SJSA1 (cell line): ENCODE measurements at places on chromosomes 16 and 17.

DNA sequence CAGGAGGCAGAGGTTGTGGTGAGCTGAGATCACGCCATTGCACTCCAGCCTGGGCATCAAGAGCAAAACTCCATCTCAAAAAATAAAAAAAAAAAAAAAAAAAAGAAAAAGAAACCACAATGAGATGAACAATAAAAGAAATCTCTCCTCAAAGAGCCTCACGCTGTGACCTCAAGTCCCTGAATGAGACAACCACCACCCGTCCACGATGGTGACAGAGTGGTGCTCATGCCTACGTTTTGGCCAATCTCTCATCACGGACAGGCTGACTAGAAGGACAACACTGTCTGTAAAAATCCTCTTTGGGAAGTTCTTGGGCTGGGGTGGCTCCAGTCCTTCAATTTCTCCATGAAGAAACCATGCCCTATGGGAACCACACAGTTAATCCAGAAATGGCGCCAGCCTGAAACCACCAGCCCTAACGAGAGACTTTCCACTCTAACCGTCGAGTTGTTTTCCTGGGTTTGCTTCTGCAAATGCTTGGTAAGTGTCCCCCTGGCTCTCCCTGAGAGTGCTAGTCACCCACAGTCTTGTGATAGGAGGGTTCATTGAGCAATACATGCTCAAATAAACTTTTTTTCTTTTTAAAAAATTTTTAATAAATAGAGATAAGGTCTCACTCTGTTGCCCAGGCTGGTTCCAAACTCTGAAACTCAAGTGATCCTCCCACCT lies 15.0 kb upstream of the PRSS27 start:
- H3K4me3 ChIP-seq, result no peak overlapping the region
- H3K27ac ChIP-seq, result no peak overlapping the region

DNA sequence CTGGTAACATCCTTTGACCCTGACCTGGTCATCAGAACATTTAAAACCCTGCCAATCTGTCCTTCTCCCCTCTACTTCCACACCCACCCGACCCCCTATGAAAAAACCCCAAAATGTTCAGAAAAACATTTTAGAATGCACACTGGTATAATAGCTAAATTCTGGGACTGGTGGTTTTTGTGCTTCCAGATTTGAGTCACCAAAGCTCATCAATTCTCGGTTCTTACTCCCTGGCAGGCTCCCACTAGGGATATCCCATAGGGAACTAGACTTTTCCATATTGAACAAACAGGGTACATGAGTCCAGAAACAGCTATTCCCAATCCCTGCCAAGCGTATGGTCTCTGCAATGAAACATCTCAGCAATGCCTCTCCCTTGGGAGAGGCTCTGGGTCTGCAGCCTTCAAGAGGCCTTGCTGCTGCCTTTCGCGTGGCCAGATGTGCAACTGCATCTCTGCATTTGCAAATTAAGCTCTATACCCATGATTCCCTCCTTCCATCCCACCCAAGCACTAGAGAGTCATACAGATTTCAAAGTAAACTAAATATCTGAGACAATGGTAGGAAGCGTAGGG lies 67.7 kb downstream of the SMG6 start:
- H3K36me3 ChIP-seq, result peaks cover 7% of the 10 kb centered on the region
- H3K27ac ChIP-seq, result no peak overlapping the region
- no peaks in the 10 kb centered on the region for H3K27me3 ChIP-seq
- H3K4me1 ChIP-seq, result peaks cover 75% of the 10 kb centered on the region
- no peak for DNase-seq
- H3K4me3 ChIP-seq, result no peak overlapping the region

DNA sequence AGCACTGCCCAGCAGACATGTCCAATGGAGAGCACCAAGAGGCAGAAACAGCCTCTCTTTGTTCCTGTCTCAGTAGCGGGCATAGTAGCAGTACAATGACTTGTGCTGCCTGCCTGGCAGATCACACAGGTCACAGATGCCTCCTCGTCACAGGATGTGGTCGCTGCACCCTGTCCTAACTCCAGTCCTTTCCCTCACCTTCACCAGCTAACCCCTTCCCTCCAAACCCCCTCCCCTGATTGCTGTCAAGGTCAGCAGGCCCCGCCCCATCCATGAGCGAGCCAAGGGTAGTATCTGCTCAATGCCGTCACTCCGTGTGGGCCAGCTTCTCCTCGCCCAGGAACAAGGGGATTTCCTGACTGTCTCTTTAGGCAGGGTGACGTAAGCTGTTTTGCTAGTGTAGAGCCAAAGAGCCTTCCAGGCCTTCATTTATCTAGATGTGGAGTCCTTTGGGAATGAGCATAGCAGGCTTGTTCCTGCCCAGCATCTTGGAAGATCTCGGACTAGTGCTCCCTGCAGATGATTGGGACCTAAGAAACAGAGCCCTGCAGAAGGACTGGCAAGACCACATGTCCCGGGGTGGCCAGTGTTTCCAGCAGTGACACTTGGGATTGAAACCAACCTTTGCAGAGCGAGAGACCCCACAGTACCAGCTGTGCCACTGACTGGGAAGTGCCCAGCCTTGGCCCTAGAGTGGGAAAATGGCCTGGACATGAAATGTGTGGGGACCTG lies 75.9 kb upstream of the TNRC6C start:
- H3K4me3 ChIP-seq, result no peak overlapping the region
- H3K27me3 ChIP-seq, result peaks cover 2% of the 10 kb centered on the region; the same call in 1 of the 2 replicates
- no peak for DNase-seq
- peaks cover 21% of the 10 kb centered on the region for H3K4me1 ChIP-seq
- no peak overlapping the region for H3K27ac ChIP-seq

DNA sequence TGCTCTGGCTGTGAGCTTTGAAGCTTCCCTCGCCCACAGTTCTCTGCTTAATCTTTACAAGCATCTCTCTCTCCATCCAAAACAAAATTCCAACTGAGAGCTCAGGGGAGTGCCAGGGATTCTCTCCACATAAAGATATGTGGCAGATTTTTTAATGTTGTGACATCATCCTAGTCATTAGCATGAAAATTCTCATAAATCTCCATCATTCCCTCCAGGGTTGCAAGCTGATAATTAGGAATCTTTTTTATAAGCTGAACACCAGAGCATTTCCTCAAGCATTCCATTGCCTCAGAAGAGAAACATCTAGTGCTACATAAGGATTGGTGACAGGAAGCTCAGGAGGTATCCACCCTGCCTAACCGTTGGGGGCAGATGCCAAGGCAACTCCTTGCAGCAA lies 82.4 kb upstream of the DNAH9 start:
- H3K4me3 ChIP-seq, result no peak overlapping the region
- no peak for DNase-seq
- no peaks in the 10 kb centered on the region for H3K4me1 ChIP-seq

DNA sequence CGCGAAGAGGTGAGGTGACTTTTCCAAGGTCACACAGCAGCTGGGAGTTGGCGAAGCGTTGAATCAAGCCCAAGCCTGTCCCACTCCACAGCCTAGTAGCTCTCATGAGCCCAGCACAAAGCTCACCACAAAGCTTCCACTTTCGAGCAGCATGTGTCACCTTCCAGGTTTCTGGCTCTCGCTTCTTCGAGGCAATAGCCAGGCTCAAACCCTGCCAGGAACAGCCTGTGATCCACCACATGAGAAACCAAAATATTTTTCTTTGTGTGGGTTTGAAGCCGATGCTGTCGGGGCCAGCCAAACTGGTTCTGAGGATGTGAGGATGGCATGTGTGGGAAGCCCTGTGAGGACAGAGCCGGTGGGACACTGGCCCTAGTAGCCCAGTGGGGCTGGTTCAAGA lies 68.1 kb downstream of the COG7 start:
- no peaks in the 10 kb centered on the region for H3K4me1 ChIP-seq
- 0 out of 2 replicates have a peak, but pooled peaks cover 6% of the 10 kb centered on the region for H3K36me3 ChIP-seq
- no peaks in the 10 kb centered on the region for H3K27me3 ChIP-seq
- DNase-seq, result no peak
- no peak overlapping the region for H3K27ac ChIP-seq
- no peak overlapping the region for H3K4me3 ChIP-seq

DNA sequence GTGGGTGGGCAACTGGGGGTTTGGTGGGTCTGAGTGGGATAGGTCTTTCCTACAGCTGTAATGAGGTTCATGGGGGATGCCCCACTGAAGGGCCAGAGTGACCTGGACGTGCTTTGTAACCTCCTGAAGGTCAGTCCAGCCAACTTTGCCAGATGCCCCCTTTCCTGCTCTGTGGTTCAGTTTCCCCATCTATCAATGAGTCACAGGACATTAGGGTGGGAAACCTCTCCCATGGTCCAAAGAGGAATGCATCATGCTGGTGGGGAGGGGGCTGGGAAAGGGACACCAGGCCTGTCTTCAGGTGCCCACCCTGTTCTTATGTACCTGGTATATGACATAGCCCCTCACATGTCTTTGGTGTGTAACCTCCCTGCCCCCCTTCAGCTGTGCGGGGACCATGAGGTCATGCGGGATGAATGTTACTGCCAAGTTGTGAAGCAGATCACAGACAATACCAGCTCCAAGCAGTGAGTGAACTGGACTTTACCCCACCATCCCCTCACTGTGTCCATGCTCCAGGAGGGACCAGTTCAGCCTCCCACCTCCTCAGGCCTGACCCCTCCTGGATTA lies 24.0 kb upstream of the ALKBH5 start:
- H3K36me3 ChIP-seq, result no peaks in the 10 kb centered on the region
- H3K27me3 ChIP-seq, result no peaks in the 10 kb centered on the region
- no peak for DNase-seq

DNA sequence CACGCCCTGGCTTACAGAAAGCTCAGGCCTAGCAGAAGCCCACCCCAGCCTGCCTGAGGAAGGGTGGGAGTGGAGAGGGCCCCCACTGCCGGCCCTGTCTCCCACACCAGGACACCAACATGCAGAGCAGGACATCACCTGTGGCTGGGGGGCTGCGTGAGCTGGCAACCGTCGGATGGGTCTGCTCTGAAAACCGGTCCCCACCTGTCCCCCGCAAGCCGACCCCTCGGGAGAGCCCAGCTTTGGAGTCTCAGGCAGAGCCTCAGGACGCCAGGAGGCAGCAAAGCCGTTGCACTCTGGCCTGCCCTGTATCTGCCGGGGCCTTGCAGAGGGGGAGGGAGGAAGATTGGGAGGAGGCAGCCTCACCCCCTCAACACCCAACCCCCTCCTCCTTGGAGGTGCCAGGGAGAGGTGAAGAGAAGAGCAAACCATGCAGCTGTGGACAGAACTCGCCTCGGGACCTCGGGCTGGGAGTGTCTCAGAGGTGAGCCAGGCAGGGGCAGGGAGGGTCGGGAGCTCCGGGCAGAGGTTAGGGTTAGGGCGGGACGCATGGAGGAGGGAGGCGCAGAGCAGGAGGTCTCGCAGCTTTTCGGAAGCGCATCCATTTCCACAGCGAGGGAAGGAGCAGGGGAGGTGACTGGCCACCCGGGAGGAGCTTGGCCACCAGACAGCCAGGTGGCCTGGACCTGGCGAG lies 30.4 kb upstream of the ZC3H18 start:
- no peak overlapping the region for H3K27ac ChIP-seq
- H3K27me3 ChIP-seq, result peaks cover 26% of the 10 kb centered on the region
- no peak for DNase-seq

DNA sequence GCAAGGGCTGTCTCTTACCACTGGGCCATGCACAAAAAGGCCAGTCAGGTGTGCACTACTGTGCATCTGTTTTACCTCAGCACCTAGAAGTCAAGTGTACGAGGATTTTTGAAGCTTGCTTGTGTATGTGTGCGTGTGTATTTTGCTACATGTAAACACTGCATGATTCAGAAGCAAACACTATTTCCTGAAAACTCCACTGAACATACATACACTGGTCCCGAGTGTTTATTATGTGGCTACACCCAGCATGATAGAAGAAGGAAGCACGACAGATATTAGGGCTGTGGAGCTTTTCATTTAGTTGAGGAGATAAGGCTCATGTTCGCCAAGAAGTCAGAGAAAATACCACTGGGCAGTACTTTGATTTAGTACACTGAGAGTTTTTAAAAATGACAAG lies 89.2 kb downstream of the ZZEF1 start:
- no peaks in the 10 kb centered on the region for H3K27me3 ChIP-seq
- H3K36me3 ChIP-seq, result peaks cover 89% of the 10 kb centered on the region
- H3K4me1 ChIP-seq, result no peaks in the 10 kb centered on the region
- no peak overlapping the region for H3K27ac ChIP-seq
- no peak for DNase-seq

DNA sequence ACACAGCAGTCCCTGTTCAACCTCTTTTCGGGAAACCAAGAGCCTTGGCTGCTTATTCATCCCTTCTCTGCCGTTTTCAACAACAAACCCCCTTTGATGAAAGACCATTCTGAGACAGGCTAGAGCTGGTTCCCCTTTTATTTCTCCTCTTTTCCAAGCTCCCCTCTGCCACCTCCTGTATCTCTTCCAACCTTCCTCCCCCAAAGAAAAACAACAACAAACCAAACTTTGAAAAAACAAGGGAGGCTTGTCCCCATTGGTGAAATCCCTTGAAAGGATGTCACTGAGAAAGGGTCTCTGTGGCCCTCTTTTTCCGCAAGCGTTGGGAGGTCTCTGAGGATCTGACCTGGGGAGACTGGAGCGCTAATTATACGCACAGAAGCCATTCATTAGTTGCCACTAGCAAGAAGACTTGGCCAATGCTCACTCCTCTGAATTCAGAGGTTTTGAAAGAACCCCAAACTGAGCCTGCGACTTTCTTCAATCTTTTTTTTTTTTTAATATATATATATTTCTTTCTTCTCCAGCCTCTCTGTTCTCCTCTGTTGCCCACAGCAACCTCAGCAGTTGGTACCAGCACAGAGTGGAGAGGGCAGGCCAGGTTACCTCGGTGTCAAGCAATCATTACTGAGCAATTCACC lies 101.4 kb downstream of the PITPNC1 start:
- H3K27ac ChIP-seq, result no peak overlapping the region
- H3K36me3 ChIP-seq, result no peaks in the 10 kb centered on the region
- no peak overlapping the region for H3K4me3 ChIP-seq
- H3K27me3 ChIP-seq, result no peaks in the 10 kb centered on the region; the same call in 1 of the 2 replicates

GRCh38 chr17:45646288-45646988 lies 137.7 kb upstream of the CRHR1 start:
- H3K36me3 ChIP-seq, result no peaks in the 10 kb centered on the region
- no peak for DNase-seq
- no peak overlapping the region for H3K27ac ChIP-seq
- H3K4me3 ChIP-seq, result no peak overlapping the region
- H3K27me3 ChIP-seq, result peaks cover 76% of the 10 kb centered on the region
- H3K4me1 ChIP-seq, result no peaks in the 10 kb centered on the region

- H3K4me1 ChIP-seq, result no peaks in the 10 kb centered on the region
- no peaks in the 10 kb centered on the region for H3K36me3 ChIP-seq
- H3K4me3 ChIP-seq, result no peak overlapping the region
- peaks cover 94% of the 10 kb centered on the region for H3K27me3 ChIP-seq
- no peak overlapping the region for H3K27ac ChIP-seq
Observed at GRCh38 chr17:45790296-45790922, 6.3 kb downstream of the CRHR1 start.

DNA sequence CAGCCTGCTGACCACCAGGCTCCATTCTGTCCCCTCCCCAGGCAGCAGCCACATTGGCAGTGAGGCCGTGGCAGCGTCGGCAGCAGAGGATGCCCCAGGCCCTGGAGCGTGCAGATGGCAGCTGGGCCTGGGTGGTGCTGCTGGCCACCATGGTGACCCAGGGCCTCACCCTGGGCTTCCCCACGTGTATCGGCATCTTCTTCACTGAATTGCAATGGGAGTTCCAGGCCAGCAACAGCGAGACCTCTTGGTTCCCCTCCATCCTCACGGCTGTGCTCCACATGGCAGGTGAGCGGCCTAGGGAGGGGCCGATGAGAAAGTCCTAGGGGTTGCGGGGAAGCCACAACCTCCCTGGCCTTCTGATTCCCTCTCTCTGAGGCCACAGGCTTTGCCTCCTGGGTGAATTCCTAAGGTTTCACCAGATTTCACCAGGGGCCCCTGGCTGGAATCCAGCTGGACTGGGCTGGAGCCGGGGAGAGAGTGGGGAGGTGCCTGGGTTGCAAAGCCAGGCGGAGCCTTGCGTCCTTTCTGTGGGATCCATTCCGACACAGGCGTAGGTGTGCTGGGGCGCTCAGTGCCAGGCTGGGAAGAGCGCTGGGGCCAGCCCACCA lies 5.9 kb downstream of the SLC16A5 start:
- H3K27ac ChIP-seq, result no peak overlapping the region
- no peaks in the 10 kb centered on the region for H3K36me3 ChIP-seq
- no peak for DNase-seq
- H3K4me3 ChIP-seq, result no peak overlapping the region
